Astrocyte (in vitro differentiated cells and primary cell): ENCODE measurements at places on chromosomes 11 and 22. TPM values are rescaled to one million over a fixed set of nuclear protein-coding genes. Genes with fewer than 3 reads are reported as not detected.

GRCh38 chr11:116792144-116792868 is 627 bp upstream of the APOA5 start:
- H3K36me3 ChIP-seq = no peaks in the 10 kb centered on the region
- DNase-seq = no peak
- no peak overlapping the region for H3K27ac ChIP-seq
- H3K27me3 ChIP-seq = no peaks in the 10 kb centered on the region
- peaks cover 24% of the 10 kb centered on the region for H3K4me1 ChIP-seq

DNA sequence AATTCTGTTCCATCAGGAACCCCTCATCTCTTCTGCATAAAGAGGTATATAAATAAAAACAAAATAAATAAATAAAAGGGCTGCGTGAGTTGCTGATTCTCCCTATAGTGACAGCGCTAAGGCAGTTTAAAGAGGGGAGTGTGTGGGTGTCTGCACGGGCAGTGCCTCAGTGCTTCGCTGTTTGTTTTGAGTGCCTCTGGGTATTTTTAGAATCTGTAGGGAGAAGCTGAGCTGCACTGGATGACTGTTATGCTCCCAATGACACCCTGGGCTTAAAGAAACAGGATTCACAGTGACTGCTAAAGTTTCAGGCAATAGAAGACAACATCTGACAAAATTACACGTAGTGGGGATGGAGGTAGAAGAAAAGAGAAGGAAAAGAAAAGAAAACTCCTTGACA is 38.8 kb downstream of the SLC1A2 start:
- peaks cover 14% of the 10 kb centered on the region for H3K4me1 ChIP-seq
- no peak overlapping the region for H3K27ac ChIP-seq
- no peak for DNase-seq
- H3K27me3 ChIP-seq = no peaks in the 10 kb centered on the region
- H3K36me3 ChIP-seq = no peaks in the 10 kb centered on the region

DNA sequence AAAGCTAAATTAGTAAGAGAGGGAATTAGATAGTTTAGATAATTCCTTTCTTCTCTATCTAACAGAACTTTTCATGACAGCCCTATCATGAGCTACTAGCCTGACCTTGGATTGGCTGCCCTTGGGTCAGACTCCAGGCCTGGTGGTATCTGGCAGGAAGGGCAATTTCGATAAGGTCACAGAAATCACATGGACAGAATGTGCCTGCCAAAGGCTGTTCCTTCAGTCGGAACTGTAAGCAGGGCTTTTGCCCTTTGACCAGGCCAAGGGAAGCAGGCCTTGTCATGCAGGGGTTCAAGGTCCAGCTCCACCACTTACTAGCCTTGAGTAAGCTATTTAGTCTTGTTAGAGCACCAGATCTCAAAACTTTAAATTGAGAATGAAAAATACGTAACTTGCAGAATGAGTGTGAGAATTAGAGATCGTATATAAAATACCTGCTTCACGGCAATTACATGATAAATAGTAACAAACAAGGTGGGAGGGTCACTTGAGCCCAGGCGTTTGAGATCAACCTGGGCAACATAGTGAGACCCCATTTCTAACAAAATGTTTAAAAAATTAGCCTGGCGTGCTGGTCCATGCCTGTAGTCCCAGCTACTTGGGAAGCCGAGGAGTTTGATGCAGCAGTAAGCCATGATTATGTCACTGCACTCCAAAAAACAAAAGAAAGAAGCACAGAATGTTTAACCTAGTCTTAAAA is 60.8 kb upstream of the SC5D start:
- peaks cover 8% of the 10 kb centered on the region for H3K4me1 ChIP-seq
- no peak overlapping the region for H3K4me3 ChIP-seq
- no peak overlapping the region for H3K27ac ChIP-seq
- H3K36me3 ChIP-seq = no peaks in the 10 kb centered on the region
- DNase-seq = no peak

- no peak overlapping the region for H3K27ac ChIP-seq
- H3K4me3 ChIP-seq = no peak overlapping the region
- DNase-seq = peak; percentile 71
- no peaks in the 10 kb centered on the region for H3K36me3 ChIP-seq
Observed at GRCh38 chr22:35601743-35602615, 15.2 kb downstream of the MB start.

The OR4C46 gene
- not detected in 2 replicates for total RNA-seq

The CST6 gene
- not detected in 2 replicates for total RNA-seq
